ENCODE measurements at places on chromosomes 2 and 18.

- DNase-seq = no peak
Measured at GRCh38 chr2:109712123-109712449, 82.0 kb upstream of the RGPD5 start.

DNA sequence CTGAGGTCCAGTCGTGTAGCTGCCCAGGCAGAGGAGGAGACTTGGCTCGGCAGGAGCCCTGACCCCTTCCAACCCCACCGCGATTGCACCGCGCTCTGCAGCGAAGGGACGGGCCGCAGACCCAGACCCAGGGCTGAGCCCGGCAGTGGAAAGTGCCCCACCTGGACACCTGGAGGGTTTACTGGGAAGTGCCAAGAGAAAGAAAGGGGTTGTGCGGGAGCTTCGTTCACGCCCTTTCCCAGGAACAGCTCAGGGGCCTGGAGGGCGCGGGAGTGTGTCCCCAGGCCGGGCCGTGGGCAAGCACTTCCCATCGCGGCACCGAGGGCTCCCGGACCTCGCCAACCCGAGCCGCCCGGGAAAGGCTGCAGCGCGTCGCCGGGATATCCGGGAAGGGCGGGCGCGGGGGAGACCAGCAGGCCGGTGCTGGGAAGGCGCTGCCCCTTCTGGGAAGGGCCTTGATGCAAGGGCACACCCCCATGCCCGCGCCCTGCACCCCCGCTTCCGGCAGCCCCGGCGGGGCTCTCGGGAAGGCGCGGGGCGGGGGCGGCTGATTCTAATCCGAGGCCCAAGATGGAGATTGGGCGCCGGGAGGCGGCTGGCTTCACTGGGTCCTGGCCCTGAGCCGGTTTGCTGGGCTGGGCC lies 36.1 kb upstream of the MRPL33 start:
- DNase-seq = no peak

DNA sequence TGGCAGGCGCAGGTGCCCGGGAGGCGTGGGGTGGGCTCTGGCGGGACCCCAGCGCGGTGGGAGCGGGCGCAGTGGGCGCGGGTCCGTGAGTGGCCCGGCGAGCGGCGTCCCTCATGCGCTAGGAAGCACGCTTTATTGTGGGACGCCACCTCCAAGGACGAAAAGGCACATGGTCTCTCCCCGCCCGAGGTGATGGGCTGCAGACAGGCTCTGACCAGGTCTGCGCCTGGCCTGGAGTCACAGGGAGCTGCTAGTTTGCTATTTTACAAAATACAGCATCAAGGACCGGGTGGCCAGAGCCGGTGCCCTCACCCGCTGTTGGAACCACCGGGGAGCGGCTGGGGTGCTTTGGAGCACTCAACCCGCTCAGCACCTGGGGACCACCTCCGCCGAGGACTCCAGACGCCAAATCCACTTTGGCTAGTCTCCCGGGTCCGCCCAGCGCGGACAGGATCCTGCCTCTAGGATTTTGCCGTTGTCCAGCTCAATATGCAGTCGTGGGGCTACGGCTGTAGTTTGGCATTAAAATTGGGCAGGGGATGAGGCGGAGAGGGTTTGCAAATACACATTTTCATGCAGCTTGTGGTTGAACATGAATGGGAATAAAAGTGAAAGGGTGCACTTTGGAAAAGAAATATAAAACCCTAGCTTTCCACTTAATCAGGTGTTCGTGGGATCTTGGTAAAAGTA lies 65.4 kb downstream of the LRRFIP1 start:
- peak; percentile 31 for DNase-seq

- no peak for DNase-seq
Measured at GRCh38 chr2:57450170-57450569, 596.4 kb upstream of the VRK2 start.

DNA sequence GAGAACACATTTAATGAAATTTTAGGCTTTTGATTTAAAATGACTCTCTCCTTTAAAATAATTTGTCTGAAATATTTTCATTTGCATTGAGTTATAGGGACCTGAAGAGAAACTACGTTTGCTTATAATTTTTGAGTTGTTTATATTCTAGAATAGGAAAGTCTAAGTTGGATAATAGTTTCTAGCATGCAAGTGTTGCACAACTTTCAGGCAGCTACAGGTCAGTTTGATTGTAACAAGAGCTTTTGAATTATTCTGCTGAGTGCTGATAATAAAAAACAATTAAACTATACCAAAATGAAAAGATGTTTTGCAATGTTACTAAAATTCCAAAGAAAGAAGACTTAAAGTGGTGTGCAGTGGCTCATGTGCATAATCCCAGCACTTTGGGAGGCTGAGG lies 71.0 kb downstream of the PDE1A start:
- DNase-seq = no peak

DNA sequence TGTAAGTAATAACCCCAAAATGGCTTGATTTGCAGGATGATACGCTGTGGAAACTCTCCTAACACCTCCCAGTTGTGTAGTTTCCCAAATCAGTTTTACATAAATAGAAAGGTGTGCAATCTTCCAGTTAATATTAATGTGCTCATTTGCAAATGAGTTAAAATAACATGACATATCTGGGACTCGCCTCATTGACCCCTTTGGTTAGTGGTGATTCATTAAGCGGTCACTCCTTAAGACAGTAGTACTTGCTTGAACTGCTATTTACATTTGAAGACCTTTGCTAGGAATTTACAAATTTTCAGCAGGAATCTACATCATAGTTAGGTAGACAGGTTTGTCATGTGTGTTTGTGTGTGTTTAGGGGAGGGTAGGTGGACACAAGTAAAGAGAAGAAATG lies 1367.7 kb upstream of the CELF4 start:
- no peak for DNase-seq

DNA sequence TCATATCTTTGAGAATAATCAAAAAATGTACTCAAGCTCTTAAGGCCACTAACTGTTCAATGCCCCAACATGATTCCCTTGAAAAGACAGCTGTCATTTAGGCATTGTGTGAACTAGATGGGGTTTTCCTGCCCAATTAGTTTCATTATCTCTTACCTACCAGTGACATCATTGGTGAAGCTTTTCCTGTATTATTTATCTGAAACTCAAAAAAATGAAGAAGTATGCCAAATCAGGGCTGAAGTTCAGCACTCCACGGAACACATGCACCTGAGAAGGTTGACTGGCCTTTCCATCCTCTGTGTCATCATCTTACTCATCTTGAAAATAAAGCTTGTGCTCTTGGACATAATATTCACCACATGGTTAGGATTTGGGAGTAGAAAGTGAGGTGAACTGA lies 126.4 kb downstream of the TXNL1 start:
- DNase-seq = no peak

GRCh38 chr2:191678437-191679100 lies 633 bp downstream of the NABP1 start:
- DNase-seq = no peak

- DNase-seq = no peak
Measured at GRCh38 chr2:210252699-210253606, 27.7 kb upstream of the ACADL start.

DNA sequence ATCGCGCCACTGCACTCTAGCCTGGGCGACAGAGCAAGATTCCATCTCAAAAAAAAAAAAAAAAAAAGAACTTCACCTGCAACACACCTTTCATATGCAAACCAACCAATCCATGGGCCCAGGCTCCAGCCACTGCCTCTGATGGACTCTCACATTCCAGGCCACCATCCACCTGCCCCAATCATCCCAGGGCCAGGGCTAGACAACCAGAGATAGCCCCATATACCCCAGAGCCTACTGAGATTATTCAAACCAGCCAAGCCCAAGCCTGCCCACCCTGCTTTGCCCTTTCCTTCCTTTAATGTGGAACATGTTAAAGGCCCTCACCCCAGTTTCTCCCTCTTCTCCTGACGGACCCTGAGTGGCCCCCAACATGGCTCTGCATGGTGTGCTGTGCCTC lies 57.0 kb downstream of the MRPL35 start:
- no peak for DNase-seq

GRCh38 chr18:57831597-57832377 lies 28.7 kb upstream of the ATP8B1 start:
- no peak for DNase-seq

DNA sequence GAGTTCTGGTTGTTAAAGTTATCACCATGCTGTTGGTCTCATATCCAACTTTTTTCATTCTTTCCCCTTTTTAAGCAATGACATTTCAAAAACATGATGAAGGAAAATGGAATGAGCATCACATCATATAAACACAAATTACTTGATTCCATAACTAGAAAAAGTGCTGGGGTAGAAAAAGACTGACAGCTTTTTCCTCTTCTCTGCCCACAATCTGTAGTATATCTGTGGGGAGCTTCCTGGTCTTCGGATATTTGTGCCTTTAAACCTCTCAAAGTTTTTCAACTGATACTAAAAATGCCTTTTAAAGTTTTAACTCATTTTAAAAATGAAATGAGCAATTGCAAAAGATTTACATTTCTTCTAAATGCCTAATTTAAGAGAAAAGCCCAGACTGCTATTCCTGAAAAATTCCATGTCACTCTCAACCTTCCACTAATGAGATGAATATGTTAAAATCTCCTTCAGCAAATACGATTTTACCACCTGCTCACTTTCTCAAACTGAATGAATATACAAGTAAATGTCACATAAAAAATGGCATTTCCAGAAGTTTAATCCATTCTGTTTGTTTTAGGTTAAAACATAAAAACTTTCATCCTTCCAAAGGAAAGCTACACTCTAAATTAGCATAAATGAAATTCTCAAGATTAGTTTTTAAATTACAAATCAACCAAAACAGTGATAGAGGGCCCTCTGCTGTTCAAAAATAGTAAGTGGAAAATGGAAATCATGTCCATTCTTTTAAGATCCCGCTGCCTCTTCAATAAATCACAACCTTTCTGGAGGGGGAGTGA lies 2.1 kb downstream of the DNAH7 start:
- peak; percentile 44 for DNase-seq

- DNase-seq = no peak
Measured at GRCh38 chr2:174635015-174635593, 37.5 kb upstream of the WIPF1 start.

DNA sequence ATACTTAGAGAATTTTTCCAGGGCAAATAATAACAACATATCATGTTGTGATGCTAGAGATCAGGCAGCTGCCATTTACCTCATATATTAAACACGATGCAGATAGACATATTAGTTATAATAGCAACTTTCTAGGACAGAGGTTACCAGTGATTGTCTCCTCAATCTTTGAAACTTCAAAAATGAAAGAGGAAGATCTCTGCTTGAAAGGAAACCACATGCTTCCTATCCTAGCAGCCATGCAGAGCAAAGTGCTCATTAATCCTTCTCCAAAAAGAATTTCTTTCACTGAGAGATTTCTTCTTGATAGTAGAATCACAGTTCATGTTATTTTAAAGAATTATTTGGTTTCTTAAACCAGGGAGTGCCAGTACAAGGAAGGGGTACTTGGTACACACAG lies 317.2 kb downstream of the CPS1 start:
- DNase-seq = no peak

- no peak for DNase-seq
Measured at GRCh38 chr2:216375286-216375685, 3.0 kb upstream of the MARCHF4 start.

DNA sequence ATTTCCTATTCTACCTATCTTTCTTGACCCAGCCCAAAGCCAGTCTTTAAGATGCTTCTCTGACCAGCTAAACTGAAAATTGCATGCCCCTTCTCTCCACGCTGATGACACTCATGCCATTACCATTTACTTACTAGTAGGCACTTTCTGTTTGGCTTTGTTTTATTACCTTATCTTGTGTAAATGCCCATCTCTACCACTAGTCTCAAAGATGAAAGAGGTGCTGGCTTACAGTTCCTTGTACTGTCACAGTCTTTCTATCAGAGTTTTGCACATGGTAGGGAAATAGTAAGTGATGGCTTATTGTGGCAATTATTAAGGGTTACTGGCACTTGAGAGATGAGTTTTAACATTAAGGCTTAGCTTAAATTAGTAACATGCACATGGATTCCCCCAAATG lies 352.1 kb downstream of the RBM43 start:
- no peak for DNase-seq

All from NCI-H2081 (cell line).